ENCODE measurements at places on chromosomes 4 and X.

DNA sequence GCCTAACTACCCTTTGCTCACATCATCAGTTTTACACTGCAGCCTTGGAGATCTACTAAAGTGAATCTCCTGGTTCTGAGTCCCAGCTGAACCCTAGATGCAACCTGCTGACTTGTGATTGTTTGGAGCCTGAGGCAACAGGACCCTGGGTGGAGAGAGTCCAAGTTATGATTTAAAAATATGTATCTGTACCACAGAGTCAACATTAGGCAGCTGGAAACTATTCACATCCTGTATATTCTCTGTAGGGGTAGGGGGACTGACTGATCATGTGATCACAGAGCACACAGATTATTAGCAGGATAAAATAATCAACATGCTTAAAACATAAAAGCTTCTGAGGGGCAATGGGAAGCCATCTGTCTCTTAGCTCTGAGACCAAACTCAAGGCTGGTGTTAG lies 52.1 kb downstream of the CT47B1 start:
- DNase-seq: no peak

GRCh38 chrX:46617906-46618305 lies 44.3 kb downstream of the CHST7 start:
- DNase-seq: no peak

DNA sequence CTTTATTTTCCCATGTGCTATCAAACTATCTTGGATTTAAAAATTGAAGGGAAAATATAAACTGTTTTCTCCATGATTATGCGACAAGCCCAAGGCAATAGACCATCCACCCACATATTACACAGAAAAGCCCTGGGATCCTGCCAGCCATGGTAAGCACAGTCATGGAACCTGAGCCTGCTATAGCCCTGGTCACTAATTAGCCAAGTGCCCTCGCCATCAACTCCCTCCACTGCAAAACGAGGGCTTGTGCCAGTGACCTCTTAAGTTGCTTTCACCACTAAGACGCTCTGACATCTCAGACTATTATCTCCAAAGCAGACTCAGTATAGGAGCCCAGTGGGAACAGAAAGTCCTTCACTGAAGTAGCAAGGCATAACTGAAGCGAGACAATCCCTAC lies 69.2 kb downstream of the NLGN4X start:
- no peak for DNase-seq

DNA sequence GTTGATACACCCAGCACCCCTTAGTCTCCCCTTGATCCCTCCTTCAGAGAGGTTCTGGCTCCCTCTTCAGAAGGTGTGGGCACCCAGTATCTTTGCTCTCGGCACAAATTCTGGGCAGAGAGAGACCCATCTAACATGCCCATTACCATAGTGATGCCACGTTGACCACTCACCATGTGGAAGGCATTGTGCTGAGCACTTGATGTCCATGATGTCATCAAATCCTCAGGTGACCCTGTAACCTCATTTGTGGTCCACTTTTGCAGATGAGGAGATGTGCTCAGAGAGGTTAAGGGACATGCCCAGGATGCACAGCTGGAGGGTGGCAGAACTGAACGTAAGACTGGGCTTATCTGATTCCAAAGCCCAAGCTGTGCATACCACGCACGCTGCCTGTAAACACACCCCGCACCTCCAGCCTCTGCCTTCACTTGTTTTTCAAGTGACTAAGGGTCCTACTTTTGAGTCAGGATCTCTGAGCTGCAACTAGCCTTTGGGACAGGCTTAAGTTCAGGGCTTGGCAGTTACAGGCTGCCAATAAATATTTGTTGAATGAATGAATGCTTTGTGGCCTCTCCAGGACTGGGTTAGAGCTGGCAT lies 55.2 kb downstream of the HTRA3 start:
- DNase-seq: no peak

DNA sequence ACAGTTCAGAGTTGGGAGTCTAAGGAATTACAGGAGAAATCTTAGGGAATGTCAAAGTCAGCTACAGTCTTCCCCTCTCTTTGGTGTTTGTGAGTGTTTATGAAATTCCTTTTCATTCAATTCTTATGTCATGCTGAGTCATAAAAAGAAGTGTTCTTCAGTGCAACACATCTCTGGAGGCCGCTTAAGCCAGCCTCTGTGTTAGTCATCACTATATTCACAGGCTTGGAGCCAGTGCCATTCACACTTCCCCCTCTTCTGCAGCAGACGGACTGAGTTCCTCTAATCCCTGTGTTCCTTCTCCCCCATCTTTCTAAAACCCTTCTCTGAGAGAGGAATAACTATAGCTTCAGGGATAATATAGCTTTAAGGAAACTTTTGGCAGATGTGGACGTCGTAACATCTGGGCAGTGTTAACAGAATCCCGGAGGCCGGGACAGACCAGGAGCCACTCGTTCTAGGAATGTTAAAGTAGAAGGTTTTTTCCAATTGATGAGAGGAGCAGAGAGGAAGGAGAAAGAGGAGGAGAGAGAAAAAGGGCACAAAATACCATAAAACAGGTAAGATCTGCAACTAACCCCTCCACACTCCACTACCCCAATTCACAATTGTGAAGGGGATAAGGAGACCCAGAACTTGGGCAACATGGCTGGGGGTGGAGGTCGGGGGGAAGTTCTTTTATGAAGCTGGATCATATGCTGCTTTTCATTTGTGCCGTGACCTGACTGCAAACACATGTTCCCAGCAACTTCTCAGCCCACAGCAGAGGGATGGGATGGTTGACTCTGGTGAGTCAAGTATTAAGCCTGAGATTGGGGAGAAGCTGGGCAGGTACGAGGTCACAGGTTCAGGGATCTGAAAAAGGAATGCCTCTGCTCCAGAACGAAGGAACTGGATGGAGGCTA lies at the start of gene SRPX2:
TSS of gene SRPX2 (plus strand) at position 244 of the 905 bp plus-strand sequence. CDS start 2,124 bp downstream, outside the sequence.
- DNase-seq: no peak

GRCh38 chr4:183905081-183905592 lies at the start of gene STOX2:
Gene STOX2 (plus strand): TSS chr4:183905307. CDS start chr4:183906791, 1,484 bp downstream.
- DNase-seq: no peak

- DNase-seq: no peak
Measured at GRCh38 chrX:107146670-107147069, 28.0 kb upstream of the RBM41 start.

GRCh38 chr4:112327965-112328733 lies 31.0 kb downstream of the ALPK1 start:
- no peak for DNase-seq

- no peak for DNase-seq
Measured at GRCh38 chr4:75259306-75259705, 254.9 kb downstream of the RCHY1 start.

- no peak for DNase-seq
Measured at GRCh38 chrX:16096141-16096540, 27.2 kb upstream of the GRPR start.

GRCh38 chr4:88737307-88737941 lies 39.8 kb upstream of the NAP1L5 start:
- DNase-seq: no peak

DNA sequence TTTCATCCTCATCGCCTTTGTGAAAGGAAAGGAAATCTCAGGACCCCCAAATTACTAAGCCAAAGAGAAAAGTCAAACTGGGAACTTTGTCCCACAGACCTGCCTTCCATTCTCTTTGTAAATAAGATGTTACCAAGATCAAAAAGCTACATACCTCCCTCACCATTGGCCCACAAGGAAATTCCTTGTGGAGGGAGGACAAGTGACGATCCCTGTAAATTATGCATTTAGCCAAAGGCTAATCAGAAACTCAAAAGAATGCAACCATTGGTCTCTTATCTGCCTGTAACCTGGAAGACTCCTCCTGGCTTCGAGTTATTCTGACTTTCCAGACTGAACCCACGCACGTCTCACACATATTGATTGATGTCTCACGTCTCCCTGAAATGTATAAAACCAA lies 70.3 kb downstream of the SHOX start:
- DNase-seq: no peak

GRCh38 chr4:167000141-167000852 lies 234.0 kb downstream of the SPOCK3 start:
- DNase-seq: no peak

Data from cortex of kidney (tissue), 1 donor.